ENCODE measurements at places on chromosomes 2 and 18.

DNA sequence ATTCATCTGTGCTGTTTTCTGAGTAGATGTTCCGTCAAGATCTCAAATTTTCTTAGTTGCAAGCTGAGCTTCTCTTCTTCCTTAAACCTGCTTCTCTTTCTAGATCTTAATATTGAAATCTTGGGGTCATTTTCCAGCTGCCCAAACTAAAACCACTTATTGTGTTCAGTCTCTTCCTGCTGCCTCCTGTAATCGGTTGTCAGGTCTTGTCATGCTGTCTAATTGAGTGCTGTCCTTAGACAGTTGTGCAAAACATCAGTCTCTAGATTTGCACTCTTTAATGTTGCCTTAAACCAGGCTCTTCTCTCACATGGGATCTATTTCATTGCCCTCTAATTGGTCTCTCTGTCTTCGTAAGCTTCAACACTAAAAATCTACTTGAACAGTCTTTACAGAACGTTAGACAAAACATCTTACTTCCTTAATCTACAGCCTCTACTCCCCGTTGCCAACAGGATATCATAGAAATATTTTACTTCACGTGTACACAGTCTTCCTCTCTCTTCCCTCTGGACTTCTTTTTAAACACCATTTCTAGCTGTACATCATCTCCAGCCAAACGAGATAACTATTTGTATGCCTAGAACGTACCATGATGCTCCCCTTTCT is 34.9 kb downstream of the GPD2 start:
- no peak for DNase-seq

- DNase-seq, result no peak
These were observed 660 bp upstream of the MBP start for GRCh38 chr18:77133051-77133834.

- no peak for DNase-seq
These were observed 241.2 kb upstream of the HS6ST1 start for GRCh38 chr2:128559533-128560515.

- no peak for DNase-seq
These were observed 1037.2 kb upstream of the ACVR2A start for GRCh38 chr2:146807568-146808168.

- DNase-seq, result no peak
These were observed 101.7 kb downstream of the COBLL1 start for GRCh38 chr2:164739966-164740365.

DNA sequence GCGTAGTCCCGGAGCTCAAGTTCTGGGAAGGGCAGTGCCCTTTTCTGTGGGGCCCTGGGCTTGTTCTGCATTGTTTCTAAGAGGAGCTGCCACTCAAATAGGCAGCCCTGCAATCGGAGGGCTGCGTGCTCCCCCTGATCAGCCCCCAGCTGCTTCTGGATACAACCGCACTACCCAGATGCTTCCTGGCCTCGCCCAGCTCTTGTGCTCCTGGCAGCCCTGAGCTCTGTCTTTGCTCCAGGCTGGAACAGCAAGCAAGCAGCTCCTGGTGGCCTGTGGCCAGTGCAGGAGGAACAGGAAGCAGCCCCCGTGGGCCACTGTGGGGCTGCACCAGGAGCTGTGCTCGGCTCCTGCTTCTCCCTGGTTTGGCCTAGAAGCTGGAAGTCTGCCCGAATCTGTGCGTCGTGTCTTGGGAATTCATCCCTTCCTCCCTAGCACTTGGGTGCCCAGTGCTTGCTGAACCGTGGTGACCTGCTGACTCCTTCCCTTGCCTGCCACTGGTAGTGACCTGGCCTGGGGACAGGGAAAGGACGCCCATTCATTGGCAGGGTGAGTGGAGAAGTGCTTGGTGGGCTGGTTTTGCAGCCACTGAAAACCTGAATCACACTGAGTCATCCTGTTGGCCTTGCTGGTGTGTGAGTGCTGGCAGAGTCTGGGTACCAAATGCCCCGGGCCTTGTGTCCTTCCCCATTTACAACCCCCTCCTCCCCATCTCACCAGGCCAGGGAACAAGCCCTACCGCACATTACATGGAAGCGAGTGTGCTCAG is 27.3 kb upstream of the NTSR2 start:
- DNase-seq, result no peak

DNA sequence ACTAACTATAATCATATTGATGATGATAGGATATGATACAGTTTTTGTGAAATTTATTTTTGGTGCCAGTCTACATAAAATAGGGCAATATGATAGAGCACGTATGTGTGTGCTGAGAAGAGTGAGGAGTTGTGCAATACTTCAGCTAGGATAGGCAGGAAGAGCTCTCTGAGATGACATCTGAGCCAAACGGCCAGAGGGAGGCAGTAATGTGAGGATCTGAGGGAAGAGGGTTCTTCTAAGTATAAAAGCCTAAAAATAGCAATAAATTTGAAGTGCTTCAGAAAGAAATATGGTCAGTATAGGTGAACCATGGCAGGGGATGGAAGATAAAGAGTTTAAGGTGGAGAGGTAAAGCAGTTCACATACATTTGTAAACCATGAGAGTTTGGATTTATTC is 102.5 kb downstream of the OLA1 start:
- no peak for DNase-seq

- DNase-seq, result no peak
These were observed 101.9 kb downstream of the ACOXL start for GRCh38 chr2:110834134-110834827.

DNA sequence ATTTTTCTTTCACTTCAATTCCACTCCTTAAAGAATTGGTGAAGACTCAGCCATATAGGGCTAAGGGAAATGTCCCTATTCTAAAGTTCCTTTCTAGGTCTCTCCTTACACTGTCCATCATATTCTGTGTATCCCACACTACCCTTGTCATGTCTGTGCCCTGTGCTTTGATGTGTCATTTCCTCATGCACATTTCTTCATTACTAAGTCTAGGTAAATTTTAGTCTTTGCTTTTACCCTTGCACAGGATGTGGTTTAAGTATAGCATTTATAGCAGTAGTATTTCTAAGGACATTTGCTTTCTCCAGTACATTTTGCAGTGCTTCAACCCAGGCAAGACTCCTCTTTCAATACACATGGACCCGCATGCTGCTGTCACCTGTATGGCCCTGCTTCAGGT is 221.5 kb upstream of the ACVR2A start:
- no peak for DNase-seq

DNA sequence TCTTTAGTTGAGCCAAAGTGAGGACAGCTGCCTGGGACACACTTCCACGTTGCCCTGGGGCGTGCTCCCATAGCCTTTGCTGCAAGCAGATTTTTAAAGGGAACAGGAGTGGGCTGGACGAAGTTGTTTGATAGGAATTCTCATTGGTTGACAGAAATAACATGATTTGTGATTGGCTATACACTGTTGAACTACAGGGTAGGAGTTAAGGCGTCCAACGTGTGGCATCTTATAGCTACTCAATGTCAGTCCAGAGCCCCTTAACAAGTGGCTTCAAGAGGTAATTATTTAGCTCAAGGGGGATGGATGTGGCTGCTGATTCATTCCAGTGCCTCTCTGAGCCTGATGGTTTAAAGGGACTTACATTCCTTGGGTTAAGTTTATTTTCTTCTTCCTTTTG is 65.5 kb downstream of the ACAA2 start:
- DNase-seq, result no peak

- DNase-seq, result no peak
These were observed 68.3 kb upstream of the ARL4C start for GRCh38 chr2:234565201-234565600.

- DNase-seq, result no peak
These were observed 242.9 kb upstream of the GYPC start for GRCh38 chr2:126413079-126413478.

DNA sequence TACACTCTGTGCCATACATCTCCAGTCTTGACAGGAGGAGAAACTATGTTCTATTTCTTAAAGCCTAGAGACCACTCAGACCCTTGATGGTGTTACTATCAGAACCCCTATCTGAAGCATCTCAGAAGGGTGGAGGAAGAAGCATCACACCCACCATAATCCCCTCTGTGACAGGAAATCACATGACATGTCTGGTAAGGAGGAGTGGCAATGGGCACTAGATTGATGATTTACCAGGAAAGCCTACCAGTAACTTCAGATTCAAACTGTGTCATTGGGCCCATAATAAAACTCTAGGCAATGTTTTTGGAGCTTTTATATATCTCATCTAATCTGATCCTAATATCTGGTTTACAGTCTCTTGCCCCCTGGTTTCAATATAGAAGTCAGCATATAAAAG is 37.1 kb upstream of the C2orf66 start:
- DNase-seq, result no peak

- no peak for DNase-seq
These were observed 60.6 kb downstream of the SEMA4F start for GRCh38 chr2:74714691-74715080.

DNA sequence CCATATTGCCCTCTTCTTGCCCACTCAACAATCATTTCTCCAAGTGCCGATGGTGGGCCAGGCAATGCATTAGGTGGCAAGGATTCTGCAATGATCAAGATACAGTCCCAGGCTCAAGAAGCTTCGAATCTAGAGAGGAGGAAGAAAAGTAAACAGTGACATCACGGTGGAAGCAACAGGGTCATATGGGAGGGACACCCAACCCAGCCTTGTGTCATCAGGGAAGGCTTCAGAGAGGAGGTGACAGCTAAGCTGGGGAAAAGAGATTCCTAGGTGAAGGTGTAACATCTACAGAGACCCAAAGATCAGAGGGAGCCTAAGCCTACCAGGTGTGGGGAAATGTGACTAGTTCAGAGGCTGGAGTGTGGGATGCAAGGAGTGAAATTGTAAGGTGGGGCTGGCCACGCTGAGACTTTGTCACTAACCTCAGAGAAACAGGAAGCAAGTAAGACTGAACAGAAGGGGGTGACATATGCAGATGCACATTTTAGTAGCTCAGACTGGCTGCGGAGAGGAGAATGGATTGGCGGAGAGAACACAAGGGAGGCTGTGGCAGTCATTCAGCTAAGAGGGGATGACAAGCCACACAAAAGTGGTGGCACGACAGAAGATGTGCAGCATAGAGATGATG is 104.9 kb downstream of the ANKRD44 start:
- DNase-seq, result peak; percentile 31

DNA sequence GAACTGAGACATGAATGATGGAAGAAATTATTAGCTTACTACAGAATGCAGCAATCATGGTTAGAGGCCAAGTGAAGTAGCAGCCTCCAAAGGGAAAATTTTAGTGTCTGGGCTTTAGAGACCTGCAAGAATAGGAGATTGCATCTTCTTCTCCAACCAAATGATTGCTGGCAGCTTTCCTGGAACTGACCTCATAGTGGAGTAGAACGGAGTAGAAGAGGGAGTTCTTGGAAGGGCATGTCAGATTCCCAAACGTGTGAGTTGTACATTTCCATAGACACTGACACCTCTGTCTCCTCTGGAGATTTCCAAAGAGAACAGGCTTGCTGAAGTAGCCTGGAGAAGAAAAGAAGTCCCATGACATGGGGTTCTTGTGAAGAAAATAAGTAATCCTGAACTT is 169.8 kb upstream of the ERBB4 start:
- DNase-seq, result no peak

GRCh38 chr2:181828122-181828705 is 63.3 kb upstream of the ITPRID2 start:
- DNase-seq, result no peak

GRCh38 chr2:59025157-59025757 is 784.1 kb upstream of the FANCL start:
- no peak for DNase-seq

DNA sequence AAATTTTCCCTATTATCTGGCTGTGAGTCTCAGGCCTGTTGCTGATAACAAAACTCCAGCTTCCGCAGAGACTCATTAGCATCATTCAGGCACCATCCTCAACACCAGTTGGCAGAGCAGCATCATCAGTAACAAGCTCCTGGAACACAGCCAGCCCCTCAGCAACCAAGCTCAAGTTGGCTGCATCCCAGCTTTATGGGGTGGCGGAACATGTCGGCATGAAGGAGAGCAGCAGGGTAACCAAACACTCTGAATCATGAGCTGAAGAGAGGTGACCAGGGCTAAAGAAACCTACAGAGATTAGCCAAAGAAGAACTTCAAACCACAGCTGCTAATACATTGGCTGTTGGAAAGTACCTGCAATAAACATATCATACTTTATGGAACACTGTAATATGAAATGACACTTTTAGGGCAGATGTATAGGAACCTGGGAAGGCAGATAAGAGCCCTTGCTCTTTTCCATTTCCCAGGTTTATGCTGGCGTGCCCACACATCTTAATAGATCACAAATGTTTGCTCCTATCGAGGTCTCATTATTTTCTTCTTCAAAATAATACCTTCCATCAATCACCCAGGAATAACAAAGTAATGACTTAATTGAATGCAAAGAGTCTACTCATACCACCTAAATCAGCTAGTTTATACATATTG is 63.8 kb downstream of the PDE11A start:
- DNase-seq, result no peak

GRCh38 chr2:65015731-65016130 is 26.5 kb downstream of the SLC1A4 start:
- no peak for DNase-seq

DNA sequence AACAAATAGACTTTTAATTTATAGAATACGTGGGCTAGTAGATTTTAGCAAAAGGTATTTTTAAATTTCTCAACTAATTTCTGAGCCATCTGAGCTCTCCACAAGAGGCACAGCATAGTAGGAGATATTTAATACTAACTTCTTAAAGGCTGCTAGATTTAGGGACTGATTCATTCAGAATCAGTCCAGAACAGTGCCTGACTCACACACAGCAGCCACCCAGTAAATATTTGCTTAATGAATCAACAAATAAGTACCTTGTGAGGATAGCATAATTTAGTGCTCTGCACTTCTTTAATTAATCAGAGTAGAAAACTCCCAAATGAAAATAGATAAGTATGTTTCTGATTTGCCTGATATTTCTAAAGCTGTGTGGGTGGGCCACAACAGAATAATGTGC is 35.6 kb upstream of the SYT4 start:
- DNase-seq, result no peak

DNA sequence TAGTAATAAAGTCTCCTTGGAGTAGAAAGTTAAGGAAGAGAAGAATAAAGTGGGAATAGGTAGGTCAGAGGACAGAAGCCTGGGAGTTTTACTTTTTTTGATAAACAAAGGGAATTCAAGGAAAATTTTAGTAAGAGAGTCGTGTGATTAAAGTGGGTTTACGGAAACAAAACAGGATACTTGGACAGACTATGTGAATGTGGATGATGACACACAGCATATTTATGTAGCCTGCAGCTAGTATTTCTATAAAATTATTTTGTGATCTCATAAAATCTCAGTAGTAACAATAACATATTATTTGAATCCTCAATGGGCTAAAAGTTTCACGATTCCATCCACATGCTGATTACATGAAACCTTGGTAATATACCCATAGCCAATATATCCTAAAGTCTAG is 450.7 kb upstream of the PIK3C3 start:
- DNase-seq, result no peak

DNA sequence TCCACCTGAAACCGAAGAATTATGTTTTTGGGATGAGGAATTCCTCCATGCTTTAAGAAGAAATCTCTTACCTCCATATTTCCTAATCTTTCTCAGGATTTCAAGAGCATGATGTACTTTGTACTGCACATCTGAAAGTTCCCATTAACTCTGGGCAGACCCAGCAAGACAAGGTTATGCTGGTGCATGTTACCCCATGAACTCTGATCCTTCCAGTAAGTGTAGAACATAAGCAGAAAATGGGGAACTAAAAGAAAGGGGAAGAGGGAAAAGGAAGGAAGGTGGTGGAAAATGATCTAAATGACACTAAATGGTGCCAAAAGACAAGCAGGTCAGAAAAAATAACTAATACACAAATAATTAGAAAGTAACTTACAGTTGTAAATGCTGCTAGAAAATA is 50.7 kb downstream of the STRN start:
- no peak for DNase-seq

Data from activated CD4-positive, CD25-positive, alpha-beta regulatory T cell (primary cell).